ENCODE measurements at places on chromosomes 7 and 10. TPM values are rescaled to one million over a fixed set of nuclear protein-coding genes. Genes with fewer than 3 reads are reported as not detected.

DNA sequence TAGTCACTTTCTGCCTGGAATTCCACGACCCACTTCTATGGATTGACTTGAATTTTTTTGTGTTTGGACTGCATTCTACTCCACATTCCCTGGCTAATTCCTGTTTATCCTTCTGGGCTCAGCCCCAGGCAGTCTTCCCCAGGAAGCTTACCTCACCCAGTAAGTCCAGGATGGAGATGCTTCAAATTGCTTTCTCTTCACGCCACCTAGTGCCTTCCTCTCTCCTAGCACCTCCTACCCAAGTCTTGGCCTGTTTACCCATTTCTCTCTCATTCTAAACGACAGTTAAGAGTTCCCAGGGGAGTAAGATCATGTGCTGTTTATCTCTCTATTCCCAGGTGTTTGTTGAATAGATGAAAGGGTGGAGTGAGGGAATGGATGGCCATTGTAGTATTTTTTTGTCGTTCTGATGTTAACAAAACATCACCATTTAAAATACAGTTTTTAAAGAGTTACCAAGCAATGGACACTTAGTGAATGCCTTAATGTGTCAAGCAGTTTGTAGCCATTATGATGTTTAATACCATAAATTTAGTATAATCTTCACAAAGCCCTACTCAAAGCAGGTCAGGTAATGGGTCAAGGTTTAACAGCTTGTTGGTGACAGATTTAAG, 45.5 kb upstream of the TARP start:
- peak; percentile 77 for DNase-seq

DNA sequence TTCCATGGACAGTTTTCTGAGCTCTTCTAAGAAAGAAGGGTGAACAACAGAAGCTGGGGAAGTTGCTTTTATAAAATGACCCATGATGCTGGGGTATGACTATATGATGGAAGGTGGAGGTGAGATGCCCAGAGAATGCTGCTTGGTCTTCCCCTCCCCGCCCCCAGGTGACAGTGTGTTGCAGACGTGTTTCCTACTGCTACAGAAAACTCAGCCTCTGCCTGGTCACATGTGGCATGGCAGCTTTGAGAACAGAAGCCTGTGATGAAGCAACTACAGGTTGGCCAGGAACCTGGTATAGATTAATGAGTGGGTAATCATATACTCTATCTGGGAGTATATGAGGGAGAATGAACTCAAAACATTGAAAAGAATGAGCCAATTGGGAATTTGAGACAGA, 67.1 kb downstream of the MTURN start:
- no peak for DNase-seq

GRCh38 chr7:138948403-138948802, 32.8 kb downstream of the KIAA1549 start:
- DNase-seq: no peak

- no peak for DNase-seq
Measured at GRCh38 chr7:155282671-155283070, 15.0 kb upstream of the INSIG1 start.

DNA sequence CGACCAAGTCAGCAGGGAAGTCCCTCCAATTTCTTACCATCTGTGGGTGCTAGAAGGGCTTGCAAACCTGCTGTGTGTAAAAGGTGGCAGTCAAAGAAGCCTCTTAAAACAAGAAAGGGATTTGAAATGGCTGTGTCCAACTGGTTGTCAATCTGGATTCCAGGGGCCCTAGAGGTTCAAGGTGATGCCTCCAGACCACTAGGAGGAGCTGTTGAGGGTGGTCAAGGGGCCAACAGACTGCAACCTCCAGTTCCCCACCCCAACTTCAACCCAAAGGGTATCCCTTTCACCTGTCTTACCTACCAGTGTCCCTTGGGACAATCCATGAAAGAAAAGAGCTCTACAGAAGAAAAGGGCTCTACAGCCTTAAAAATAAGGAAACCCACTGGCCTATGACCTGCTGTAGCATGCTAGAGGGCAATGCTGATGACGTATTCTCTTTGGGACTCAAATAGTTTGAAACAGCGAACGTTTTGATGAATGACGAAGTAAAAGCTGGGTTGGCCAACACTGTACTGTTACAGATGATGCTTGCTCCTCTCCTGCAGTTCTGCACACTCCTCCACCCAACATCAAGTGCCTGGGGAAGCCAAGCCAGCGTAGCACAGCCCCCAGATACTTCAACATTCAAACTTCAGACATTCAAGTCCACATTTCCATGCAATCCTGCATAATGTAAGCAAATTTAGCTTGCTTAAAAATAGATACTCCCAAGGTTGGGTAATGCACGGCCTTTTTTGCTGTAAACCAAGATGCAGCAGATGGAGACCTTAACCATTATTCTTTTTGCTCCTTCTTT, 45.9 kb upstream of the WDR11 start:
- DNase-seq: no peak

DNA sequence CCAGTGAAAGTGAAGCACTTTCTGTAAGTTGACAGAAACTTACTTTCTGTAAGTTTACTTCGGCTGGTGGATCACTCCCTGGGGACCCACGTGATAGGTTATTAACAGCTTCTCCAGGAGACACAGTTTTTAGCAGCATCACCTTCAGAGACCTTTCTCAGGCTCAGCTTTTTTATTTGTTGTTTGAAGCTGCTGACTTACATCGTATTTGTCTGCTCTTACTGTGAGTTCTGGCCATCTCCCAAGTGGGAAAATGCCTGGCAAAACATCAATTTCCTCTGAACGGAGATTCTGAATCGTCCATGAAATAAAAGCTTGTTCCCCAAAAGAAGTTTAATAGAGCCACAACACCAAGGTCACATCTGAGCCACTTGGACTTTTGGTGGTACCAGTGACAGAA, 178.7 kb upstream of the PODXL start:
- no peak for DNase-seq

- DNase-seq: no peak
Measured at GRCh38 chr10:88490231-88490980, 92.7 kb downstream of the RNLS start.

GRCh38 chr10:82609845-82610244, 734.9 kb downstream of the NRG3 start:
- no peak for DNase-seq

GRCh38 chr7:92464515-92464914, 13.2 kb downstream of the ERVW-1 start:
- DNase-seq: no peak

DNA sequence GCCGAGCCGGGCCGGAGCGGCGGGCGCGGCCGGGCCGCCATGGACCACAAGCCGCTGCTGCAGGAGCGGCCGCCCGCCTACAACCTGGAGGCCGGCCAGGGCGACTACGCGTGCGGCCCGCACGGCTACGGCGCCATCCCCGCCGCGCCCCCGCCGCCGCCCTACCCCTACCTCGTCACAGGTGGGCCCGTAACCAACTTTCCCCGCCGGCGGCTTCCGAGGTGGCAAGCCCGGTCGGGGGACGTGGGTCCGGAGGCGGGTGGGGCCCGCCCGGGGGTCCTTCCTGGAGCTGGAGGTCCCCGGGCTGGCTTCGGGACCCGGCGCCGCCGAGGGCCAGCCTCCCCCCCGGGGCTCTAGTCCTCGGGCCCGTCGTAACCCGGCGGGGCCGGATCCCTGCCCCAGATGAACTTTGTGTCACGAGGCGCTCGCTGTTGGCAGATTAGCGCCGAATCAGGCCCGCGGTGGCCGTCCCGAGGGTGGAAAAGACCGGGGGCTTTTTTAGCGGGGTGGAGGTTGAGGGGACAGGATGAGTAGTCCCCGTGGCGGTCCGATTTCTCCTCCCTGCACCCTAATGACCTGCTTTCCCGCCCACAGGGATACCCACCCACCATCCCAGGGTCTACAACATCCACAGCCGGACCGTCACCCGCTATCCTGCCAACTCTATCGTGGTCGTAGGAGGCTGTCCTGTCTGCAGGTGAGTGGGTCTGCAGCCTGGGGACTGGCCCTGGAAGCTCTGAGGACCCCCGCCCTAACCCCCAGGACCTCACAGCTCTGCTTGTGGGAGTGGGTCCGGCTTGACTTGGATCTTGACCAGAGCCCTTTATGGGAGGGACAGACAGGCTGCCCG, 496 bp downstream of the BRI3 start:
- no peak for DNase-seq

DNA sequence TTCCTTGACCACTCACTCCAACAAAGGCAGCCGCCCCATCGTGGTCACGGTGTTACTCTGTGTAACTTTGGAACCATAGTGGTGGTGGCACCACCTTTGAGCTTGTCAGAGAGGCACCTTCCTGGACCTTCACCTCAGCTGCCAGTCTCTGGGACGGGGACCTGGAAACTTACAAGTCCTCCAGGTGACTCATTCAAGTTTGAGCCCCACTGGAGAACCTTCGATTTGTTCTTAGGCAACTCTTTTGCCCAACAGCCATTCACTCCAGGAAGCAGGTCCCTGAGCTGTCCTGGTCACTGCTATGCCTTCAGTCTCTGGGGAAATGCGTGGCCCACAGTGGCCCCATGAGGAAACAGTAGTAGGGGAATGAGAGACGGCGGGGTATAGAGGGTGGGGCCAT, 17.2 kb downstream of the STX1A start:
- DNase-seq: no peak

GRCh38 chr7:114799628-114800028, 122.3 kb upstream of the MDFIC start:
- no peak for DNase-seq

DNA sequence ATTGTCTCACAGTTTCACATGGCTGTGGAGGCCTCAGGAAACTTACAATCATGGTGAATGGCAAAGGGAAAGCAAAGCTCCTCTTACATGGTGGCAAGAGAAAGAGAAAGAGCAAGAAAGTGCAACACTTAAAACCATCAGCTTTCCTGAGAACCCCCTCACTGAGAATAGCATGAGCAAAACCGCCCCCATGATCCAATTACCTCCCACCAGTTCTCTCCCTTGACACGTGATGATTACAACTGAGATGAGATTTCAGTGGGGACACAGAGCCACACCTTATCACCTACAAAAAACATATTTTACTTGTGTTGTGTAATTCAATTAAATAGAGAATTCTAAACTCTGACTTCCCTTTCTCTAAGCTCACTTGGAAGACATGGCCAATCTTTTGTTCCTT, 80.2 kb downstream of the SEMA3C start:
- DNase-seq: no peak

- peak; percentile 69 for DNase-seq
Measured at GRCh38 chr10:119542357-119542987, at the start of gene RGS10. Gene RGS10, minus strand, starts transcription at chr10:119542719. Its CDS starts 81 bp downstream, at chr10:119542638.

The ODAD2 gene
- 0.96 TPM for total RNA-seq

The BICC1 gene
- total RNA-seq: 37.5 TPM

The SAMD9L gene
- 55.6 TPM for total RNA-seq

The SERPINE1 gene
- total RNA-seq: 1,303 TPM

The TMEM213 gene
- not detected for total RNA-seq
